ENCODE measurements at places on chromosomes 7 and 10.

- no peak for DNase-seq
These were observed 100.6 kb downstream of the LYZL1 start for GRCh38 chr10:29389493-29389892.

DNA sequence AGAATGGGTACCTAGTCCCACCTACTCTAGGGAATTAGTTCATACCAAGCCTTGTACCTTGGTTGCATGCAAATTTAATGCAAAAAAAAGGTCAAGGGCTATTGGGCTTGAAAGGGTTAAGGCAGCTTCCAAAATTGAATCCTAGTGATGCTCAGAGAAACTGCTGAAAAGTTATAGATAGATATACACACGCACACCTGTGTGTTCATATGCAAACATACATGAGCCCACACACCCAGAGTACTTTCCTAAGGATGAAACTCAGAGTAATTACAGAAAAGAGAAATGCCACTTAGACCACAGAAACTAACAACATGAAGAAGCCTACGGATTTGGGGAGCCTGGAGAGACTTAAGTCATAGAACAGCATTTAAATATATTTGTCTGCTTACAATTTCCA, 1.5 kb downstream of the SLC25A13 start:
- peak; percentile 17 for DNase-seq

DNA sequence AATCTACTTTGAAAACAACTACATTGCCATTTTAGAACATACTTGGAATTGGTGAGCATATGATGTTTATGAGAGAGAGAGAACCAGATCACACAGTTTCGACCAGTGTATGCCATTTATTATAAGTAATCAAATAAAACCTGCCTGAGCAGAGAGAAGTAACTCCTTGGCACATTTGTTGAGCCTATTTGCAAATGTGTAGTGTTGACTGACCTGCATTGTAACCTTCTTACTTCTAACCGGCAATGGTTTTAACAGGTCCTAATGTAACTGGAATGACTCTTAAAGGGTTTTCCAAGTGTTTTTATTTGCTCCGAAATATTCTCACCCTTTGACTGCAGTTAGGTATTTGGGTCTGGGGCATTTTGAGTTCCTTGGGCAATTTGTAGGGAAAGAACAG, 167.6 kb downstream of the POU6F2 start:
- no peak for DNase-seq

DNA sequence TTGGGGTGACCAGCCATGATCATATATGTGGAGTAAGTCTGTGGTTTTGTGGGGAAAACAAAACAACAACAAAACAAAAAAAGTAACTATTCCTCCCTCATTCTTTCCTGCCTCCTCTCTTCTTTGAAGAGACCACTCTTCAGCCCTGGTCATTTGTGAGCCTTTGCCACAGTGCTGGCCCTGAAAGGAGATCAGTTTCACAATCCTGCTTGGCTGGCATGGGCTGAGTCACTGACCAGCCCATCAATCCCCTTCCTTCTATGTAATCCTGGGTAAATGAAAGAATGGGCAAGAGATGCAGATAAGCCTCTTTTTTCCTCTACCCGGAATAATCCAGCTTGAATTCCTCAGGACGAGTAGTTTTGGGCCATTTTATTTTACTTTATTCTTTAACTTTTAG, 13.6 kb downstream of the CSTF2T start:
- no peak for DNase-seq

GRCh38 chr7:91165006-91165845, 99.0 kb upstream of the FZD1 start:
- peak; percentile 9 for DNase-seq

DNA sequence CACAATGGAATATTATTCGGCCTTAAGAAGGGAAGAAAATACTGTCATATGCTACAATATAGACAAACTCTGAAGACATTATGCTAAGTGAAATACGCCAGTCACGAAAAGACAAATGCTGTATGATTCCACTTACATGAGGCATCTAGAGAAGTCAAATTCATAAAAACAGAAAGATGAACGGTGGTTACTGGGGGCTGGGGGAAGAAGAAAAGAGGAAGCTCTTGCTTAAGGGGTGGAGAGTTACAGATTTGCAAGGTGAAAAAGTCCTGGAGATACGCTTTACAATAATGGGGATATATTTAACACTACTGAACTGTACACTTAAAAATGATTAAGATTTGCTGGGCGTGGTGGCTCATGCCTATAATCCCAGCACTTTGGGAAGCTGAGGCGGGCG, 49.0 kb downstream of the PSMC2 start:
- no peak for DNase-seq

Data from hematopoietic multipotent progenitor cell treated with erythropoietin and hydrocortisone succinate and interleukin-3 and kit ligand, for 6 days (in vitro differentiated cells).